Caki2 (cell line): ENCODE measurements at places on chromosomes 4 and X. TPM values are rescaled to one million over a fixed set of nuclear protein-coding genes. Genes with fewer than 3 reads are reported as not detected.

Gene RTL9
- total RNA-seq, result 0.07 TPM in 1 of 2 replicates, not detected in the other

DNA sequence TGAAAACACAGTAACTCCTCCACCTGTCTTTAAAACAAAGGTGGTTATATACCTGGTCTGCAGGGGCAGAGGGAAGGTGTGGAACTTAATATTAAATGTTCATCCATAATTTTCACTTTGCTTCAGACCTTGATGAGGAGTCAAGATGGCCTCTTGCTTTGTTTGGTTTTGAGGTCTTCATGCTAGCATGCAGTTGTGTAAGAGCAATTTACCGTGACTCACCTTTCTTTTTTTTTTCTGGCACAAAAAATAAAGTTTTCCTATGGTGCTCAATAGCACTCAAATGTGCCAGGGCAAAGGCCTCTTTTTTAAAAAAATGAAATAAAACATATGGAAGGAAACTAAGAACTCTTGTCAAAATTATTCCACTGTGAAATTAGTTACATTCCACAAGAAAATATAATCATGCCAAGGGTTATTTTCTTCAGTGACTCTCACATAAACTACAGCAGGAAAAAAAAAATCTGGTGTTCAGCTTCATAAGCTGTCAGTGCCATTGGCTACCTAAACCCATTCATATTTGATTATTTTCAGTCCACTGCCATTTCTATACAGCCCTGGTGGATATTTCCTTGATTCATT, 128.2 kb downstream of the SLC7A11 start:
- no peak for DNase-seq

Gene APELA
- not detected in 2 replicates for total RNA-seq

Gene FAM133A
- total RNA-seq, result not detected in 2 replicates

DNA sequence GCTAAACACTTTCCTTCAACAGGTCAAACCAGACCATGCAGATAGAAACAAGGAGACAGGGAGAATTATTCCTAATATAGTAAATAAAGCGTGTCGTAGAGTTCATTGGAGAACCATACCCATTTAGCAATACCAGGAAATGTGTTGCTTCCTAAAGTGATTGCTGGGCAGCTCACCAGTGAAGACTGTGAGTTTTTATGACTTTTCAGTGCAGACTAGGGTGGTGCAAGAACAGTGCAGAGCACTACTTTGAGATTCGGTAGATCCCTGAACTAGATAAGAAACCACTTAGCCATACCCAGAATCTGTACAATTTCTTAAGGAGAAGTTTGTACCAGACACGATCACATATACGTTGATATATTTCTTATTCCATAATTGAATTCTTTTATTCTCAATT, 87.4 kb downstream of the EMCN start:
- DNase-seq, result no peak

DNA sequence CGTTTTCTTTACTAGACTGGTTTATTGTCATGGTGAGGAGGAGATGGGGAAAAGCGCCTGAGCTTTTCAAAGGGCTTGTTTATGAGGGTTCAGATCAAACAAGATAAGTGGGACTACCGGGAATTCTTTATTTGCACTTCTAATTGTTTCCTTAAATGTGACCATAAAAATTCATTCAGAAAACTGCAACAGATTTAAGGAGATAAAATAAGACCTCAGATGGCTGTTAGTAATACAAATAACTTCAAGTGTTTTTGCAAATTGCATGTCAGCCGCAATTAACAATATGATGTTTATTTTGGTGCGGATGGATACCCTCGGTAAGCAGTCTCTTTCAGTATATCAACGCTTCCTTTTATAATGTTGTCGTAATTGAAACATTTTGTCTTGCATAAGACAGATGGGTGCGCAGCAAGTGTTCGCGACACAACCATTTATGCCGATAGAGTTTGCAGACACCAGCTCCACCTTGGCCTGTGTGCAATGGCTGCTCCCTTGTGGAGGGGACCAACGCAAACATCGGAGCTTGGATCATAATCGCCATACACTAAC, 151.0 kb downstream of the C4orf33 start:
- no peak for DNase-seq

Gene ITGB1BP2
- total RNA-seq, result 1.5 TPM in 1 of 2 replicates, not detected in the other

GRCh38 chr4:22463179-22463578, 52.7 kb downstream of the ADGRA3 start:
- no peak for DNase-seq

Gene CT45A2
- not detected in 2 replicates for total RNA-seq

DNA sequence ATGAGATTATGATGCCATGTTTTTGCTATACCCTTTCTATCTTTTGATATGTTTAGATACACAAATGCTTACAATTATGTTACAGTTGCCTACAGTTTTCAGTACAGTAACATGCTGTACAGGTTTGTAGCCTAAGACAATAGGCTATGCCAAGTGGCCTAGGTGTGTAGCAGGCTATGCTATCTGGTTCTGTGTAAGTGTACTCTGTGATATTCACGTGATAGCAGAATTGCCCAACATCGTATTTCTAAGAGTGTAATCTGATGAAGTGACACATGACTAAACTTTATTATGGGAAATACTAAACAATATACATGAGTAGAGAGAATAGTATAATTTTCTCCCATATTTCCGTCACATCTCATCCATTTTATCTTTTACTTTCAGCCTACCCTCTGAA, 97.0 kb downstream of the CLDN22 start:
- DNase-seq, result no peak

Gene HPGD
- total RNA-seq, result 8.9 and 10.5 TPM in 2 replicates

- DNase-seq, result no peak
Observed at GRCh38 chr4:36979533-36979932, 265.0 kb upstream of the NWD2 start.

- no peak for DNase-seq
Observed at GRCh38 chrX:16711219-16711811, 1.2 kb downstream of the CTPS2 start.

DNA sequence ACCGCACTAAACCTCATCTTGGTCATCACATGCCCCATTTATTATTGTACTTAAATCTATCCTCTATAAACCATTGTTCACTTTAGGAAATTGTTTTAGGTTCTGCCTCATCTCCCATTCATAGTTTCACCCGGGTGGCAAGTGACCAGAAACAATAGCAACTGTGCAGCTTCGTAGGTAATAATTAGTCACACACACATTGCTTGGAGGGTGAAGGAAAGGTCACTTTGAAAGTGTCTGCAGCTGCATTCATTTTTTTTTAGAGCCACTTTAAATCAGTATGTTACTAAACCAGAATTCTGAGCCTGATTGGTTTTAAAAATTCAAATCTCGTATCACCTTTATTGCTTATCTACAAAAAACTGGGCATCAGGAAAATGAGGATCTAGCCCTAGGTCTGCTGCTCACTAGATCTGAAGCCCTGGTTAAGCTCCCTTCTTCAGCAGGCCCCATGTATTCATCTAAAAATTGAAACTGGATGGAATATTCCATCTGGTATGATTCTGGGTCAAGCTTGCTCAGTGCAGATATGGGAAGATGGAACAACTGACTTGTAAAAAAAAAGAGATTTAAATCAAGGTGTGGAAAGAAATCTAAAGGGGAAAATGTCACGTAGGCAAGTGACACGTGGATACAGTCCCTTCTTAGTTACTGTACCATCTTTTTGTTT, 62.4 kb downstream of the LIMCH1 start:
- DNase-seq, result peak; percentile 94

DNA sequence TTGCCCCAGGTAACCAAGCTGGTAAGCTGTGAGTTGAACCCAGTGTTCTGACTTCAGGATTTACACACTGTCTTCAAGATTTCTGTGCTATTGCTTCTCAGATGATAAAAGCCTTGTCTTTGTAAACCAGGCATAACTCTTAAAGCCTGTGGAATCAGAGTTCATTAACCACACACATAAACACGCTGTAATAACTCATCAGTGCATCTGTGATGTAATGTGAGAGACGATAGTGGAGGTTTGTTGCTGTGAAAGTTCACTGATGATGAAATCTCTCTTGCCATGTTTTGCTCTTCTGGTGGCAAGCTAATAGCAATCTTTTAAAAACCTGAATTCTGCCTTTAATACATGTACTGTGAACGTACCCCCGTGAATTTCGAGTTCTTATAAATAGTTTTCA, 41.5 kb downstream of the CLCN4 start:
- no peak for DNase-seq
